ENCODE measurements at places on chromosomes 6 and 20. TPM values are rescaled to one million over a fixed set of nuclear protein-coding genes. Genes with fewer than 3 reads are reported as not detected.

The COL11A2 gene
- total RNA-seq: 0.13 TPM

The RSPO4 gene
- total RNA-seq: not detected

The ADTRP gene
- 7.7 TPM for total RNA-seq

The PTCHD4 gene
- total RNA-seq: 3.2 TPM

The CTCFL gene
- not detected for total RNA-seq

All from thoracic aorta endothelial cell (primary cell).